ENCODE measurements at places on chromosomes 2 and 18. TPM values are rescaled to one million over a fixed set of nuclear protein-coding genes. Genes with fewer than 3 reads are reported as not detected.

The TOGARAM2 gene
- total RNA-seq = not detected

The IGFBP5 gene
- 2.8 TPM for total RNA-seq

The RELCH gene
- total RNA-seq = 21.3 TPM

The ICOS gene
- total RNA-seq = 1.0 TPM

The CD207 gene
- total RNA-seq = not detected

The RNF144A gene
- total RNA-seq = 0.80 TPM

The ATP6V1B1 gene
- not detected for total RNA-seq

The REEP1 gene
- total RNA-seq = 0.11 TPM

The DNAH7 gene
- 0.31 TPM for total RNA-seq

The FN1 gene
- total RNA-seq = 5.9 TPM

The REG3G gene
- 0.51 TPM for total RNA-seq

The RAPGEF4 gene
- total RNA-seq = 0.18 TPM

Data from GM12878 (cell line).